ENCODE measurements at places on chromosomes 1 and 21.

DNA sequence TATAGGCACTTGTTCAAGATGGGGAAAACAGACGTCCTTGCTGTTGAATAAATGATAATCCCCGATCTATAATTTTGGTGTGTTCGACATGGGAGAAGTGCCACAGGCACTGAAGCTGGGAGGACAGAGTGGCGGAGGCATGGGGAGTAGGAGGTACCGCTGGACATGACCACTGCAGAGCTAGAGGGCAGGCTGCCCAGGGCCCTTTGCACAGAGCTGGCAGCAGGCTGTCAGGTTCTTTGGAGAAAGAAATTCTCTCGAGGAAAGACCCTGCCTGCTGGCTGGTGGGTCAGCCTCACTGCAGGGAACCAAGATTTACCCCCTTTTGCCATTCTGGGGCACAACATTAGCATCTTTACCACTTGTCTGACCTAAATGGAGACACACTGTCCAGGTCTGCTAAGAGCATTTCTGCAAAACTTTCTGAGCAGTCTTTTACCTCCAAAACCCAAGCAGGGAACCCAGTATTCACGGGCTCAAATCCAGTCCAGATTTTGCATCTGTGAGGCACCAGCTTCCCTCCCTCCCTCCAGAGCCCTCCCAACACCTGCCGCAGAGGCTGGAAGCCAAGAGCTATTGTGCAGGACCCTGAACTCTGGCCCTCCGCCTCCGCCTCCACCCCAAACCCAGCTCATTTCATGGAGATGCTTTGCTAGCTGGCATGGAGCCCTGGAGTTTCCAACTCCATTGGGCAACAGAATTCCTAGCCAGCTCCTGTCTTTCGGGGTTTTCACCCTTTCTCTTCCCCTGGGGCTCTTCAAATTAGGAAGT is 142.3 kb downstream of the PLXNA2 start:
- DNase-seq: no peak

- DNase-seq: no peak
Measured at GRCh38 chr1:101820071-101820470, 176.7 kb downstream of the OLFM3 start.

DNA sequence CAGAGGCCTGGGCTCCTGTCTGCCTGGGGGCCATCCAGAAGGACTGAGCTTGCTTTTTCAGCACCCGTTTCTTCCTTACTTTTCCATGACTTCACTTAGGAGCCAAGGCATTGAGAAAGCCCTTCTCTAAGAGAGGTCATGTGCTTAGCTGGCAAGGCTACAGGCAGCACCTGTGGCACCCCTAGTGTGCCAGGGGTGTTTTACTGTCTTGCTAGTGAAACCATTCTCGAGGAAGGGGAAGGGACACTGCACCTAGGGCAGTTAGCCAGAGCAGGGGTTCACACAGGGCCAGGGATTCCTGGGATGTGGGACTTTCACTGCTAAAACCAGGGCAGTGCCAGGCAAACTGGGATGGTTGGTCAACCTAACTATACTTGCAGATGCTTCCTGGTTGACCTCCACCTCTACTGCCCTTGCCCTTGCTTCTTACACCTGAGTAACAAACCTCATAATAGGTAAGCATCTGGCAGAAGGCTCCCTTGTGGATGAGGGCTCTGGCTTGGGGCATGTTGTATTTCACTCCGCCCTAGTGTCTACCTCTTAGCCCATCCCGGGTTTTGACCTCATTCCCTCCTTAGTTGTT is 69.2 kb downstream of the NOS1AP start:
- no peak for DNase-seq

- no peak for DNase-seq
Measured at GRCh38 chr1:174352117-174352516, 95.6 kb upstream of the GPR52 start.

DNA sequence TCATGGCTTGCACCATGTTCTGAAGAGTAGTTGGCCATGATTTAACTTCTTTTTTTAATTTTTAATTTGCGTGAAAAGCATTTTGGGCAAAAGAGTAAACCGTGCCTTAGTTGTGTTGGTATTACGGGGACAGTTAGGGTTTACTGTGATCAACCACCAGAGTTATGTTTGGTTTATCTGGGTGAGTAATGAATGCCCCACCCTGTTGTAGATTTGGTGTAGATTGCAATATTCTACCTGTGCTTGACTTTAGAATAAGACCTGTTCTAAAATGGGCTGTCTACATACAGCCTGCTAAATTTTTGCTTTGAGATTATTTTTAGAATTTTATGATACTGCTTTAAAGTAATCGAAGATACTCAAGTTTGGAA is 1.4 kb downstream of the USP25 start:
- no peak for DNase-seq

- no peak for DNase-seq
Measured at GRCh38 chr1:62997884-62998283, 214.0 kb downstream of the ATG4C start.

DNA sequence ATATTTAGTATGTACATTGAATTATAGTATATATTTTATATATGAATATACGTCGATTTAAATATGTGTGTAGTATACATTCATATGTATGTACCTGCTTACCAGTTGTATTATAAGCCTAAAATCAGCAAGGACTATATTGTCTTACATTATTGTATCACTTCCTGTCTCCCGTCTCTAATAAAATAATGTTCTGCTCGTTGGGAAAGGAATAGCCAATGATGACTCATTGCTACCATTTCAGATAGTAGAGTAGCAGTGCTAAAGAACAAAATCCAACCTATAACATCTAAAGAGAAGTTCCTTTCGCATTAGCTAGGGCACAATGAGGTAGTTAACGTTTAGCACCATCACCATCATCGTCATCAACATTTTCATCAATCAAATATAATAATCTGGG is 39.9 kb upstream of the SMYD2 start:
- no peak for DNase-seq

- DNase-seq: no peak
Measured at GRCh38 chr21:46191257-46191685, 7.0 kb upstream of the SPATC1L start.

- no peak for DNase-seq
Measured at GRCh38 chr1:151131701-151132334, 14.6 kb downstream of the SEMA6C start.

DNA sequence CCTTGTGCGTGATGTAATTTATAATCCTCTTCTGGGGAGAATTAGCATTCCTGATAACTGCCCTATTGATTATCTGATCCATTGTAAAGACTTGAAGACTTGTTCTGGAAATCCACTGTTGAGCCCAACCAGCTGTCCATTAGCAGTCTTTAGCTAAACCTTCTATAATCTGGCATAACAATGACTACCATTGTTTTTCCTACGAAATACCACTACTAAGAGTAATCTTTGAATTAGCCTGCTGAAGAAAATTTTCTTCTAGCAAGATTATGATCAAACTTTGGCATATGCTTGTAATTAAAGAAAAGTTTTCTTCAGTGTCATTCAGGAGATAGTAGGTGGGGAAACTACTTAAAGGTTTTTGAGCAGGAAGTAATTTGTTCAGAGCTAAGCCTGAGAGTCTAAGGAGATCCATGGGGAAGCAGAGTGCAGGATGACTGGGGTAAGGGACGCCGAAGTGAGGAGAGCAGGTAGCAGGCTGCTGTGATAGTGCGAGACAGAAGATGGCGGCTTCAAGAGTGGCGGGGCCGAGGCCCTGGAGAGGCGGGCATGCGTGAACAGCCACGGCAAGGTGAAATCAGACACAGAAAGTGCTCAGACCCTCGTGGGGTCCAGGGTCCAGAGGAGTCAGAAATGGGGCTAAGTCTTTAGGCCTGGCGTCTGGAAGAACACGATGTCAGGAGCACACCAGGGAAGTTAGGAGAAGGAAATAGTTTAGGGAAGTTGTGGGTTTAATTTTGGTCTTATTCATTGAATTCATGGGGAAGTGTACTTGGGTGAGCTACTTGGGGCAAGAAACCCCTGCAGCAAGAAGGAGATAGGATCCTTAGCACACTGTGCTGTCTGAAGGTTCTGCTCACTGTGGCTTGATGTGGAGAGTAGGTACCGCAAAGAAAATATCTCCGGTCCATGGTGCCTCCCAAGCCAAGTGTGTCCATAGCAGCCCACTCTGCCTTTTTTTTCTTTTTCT is 112.6 kb upstream of the ADAR start:
- DNase-seq: no peak

DNA sequence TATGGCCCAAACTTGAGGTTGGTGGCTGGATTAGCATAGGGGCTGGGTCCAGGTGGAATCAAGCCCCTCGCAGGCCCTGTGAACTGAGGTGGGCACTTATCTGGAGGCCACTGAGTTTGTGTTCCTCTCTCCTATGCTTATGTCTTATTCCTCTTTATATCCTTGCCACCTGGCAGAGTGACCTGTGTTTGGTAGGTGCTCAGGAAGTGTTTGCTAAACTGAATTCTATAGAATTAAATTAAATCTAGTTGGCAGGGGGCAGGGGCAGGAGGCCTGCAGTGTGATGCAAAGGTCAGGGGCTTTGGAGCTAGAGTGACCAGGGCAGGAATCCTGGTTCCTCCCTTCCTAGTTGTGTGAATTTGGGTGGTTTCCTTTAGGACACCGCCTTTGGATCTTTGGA is 1.1 kb upstream of the TMEM9 start:
- DNase-seq: no peak

- no peak for DNase-seq
Measured at GRCh38 chr1:110048923-110049601, 14.6 kb downstream of the STRIP1 start.

DNA sequence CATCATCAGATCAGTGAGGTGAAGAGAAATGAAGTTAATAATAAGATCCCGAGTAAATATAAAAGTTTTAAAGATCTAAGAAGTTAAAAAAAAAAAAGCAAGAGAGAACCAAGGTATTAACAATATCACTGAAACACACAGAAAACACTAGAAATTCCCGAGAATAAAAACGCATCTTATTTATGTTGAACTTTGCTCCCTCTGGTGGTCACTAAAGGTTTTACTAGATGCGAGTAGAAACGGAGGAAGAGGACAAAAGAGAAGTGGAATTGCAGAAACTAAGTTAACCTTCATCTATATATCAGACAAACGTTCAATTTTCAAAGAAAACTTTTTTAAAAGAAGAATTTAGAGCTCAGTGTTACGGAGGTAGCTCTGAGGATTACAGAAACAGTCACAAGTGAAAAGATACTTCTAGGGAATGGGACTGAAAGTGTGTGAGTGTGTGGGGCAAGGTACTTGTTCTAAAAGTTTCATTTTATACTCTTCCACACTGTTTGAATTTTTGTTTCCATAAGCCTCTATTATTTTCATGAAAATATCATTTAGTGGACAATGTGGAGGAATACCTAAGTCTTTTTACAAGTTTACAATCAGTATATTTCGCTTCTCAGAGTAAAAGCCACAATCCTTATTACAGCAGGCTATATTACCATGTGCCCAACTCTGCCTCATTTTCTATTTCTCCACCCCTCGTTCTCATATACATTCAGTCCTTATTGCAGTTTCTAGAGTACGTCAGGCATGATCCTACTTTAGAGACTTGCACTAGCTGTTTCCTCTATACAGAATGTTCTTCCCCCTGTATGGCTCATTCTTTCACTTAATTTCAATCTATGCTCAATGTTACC is 19.7 kb downstream of the ACBD6 start:
- DNase-seq: no peak

DNA sequence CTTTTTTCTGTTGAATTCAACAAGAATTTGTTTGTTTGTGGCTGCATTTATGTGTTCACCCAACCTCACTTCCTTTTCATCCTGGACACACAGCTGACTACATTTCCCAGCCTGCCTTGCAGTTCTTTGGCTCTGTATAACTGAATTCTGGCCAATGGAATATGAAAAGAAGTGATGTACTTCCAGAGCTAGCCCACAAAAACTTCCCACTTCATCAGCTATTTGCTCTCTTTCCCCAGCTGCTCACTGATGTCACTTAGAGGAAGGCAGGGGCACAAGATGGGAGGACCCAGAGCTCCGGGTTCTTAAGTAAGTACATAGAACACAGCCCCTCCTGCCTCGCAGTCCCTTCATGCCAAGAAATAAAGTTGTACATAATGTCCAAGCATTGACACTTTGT is 235.0 kb upstream of the FGGY start:
- DNase-seq: no peak

- DNase-seq: no peak
Measured at GRCh38 chr1:179753061-179753460, 10.0 kb downstream of the FAM163A start.

- DNase-seq: no peak
Measured at GRCh38 chr1:90840352-90840751, 123.2 kb upstream of the BARHL2 start.

GRCh38 chr1:44808063-44808937 is at the start of gene BTBD19:
Gene BTBD19 (plus strand): TSS chr1:44808523. CDS start chr1:44808821, 298 bp downstream.
- peak; percentile 82 for DNase-seq

- DNase-seq: no peak
Measured at GRCh38 chr1:159943908-159944622, 1.3 kb downstream of the IGSF9 start.

GRCh38 chr1:93960641-93961147 is 51.5 kb upstream of the GCLM start:
- DNase-seq: no peak

DNA sequence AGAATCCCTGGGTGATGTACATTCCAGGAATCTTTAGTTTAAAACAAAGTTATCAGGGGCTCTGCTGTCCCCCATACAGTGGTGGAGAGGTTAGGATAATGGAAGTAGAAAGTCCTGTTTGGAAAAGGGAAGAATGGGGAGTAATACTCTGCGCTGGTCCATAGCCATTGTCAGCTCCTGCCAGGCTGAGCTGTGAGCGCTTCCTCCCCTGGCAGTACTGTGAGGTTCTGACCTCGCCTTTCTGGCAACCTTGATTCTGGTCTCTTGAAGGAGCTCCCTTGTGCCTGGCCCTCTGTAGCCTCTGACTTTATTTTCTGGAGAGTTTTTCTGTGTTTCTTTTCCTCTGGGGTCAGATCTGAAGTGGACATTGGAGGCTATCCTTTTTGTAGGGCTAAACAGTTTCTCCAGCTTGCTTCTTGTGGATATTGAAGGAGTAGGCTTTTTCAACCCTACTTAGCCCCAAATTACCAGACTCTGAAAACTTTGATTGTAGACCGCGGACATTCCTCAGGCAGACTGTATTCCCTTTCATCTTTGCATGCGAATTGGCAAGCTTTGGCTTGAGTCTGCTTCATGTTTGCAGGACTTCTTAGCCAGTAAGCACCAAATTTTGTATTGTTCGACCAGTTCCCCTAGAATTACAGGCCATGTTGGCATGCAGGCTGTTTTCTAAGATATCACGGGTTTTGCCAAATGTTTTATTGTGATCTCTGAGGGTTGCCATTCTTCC is 13.8 kb downstream of the UBE4B start:
- no peak for DNase-seq

- DNase-seq: no peak
Measured at GRCh38 chr1:90841473-90841872, 124.4 kb upstream of the BARHL2 start.

GRCh38 chr1:156608981-156609380 is 7.7 kb upstream of the GPATCH4 start:
- no peak for DNase-seq

GRCh38 chr1:228956864-228957263 is 221.6 kb downstream of the RHOU start:
- no peak for DNase-seq

GRCh38 chr1:218474128-218474527 is 129.0 kb downstream of the TGFB2 start:
- DNase-seq: no peak
